Progenitor cell of endocrine pancreas (in vitro differentiated cells): ENCODE measurements at places on chromosomes 12 and 14.

DNA sequence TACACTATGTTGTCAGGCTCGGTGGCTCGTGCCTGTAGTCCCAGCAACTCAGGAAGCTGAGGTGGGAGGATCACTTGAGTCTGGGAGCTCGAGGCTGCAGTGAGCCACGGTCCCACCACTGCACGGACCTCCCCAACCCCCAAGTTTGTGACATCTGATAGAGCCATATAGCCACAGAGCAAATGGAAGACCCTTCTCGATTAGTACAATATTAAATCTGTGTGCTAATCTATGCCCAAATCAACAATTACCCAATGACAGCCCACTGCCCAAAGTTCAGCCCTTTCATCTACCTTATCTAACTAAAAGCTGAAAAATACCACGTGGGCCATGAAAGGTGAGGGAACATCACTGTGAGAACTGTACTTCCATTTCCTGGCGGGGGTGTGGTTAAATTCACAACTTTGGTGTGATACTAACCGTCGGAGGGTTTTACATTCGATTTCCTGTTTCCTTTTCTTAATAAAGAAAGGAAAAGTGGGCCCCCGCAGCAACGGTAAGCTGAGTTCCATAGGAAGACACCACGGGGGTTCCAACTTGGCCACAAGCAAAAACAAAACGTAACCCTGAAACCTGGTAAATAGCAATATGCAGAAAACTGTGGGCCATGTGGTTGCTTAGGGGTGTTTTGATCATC, 31.2 kb upstream of the FOS start:
- no peak for DNase-seq

DNA sequence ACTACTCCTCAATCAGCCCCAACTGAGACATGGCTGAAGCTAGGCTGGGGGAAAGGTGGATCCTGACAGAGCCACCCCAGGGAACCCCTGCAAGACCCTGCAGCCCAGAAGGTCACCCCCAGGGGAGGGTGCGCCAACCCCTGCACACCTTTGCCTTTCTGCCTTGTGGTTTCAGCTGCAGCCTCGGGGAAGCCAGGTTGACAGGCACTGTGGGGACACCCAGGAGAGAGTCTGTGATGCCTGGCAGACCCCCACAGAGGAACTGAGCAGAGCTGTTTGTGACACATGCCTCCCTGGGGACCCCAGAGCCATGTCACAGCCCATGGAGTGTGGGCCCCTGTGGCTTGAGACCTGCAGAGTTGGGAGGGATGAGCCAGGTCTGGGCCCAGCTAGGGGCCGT, 11.8 kb upstream of the HHIPL1 start:
- no peak for DNase-seq

DNA sequence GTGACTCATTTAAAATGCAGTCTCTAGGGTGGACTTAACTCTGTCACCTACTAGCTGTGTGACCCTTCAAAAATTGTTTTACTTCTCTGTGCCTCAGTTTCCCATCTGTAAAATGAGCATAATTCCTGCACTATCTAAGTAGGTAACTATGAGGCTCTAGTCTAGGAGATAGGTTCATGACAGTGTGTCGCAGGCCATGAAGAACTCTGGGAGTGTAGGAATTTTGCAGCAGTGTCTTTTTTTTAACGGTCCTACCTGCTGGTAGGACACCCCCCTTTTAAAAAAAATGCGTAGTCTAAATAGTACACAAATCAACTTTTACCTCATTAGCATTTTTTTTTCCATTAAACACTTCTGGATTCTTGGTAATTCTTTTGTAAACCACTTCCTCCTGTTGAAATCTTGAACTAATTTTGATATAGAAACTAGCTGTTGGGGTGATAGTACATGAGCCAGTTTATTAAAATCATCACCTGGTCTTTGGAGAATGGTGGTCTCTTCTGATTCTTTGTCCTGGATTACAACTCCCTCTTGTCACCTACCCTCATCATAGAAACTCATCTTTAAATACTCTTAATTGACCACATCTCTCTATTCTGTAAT, 86.0 kb upstream of the SLC38A2 start:
- no peak for DNase-seq

DNA sequence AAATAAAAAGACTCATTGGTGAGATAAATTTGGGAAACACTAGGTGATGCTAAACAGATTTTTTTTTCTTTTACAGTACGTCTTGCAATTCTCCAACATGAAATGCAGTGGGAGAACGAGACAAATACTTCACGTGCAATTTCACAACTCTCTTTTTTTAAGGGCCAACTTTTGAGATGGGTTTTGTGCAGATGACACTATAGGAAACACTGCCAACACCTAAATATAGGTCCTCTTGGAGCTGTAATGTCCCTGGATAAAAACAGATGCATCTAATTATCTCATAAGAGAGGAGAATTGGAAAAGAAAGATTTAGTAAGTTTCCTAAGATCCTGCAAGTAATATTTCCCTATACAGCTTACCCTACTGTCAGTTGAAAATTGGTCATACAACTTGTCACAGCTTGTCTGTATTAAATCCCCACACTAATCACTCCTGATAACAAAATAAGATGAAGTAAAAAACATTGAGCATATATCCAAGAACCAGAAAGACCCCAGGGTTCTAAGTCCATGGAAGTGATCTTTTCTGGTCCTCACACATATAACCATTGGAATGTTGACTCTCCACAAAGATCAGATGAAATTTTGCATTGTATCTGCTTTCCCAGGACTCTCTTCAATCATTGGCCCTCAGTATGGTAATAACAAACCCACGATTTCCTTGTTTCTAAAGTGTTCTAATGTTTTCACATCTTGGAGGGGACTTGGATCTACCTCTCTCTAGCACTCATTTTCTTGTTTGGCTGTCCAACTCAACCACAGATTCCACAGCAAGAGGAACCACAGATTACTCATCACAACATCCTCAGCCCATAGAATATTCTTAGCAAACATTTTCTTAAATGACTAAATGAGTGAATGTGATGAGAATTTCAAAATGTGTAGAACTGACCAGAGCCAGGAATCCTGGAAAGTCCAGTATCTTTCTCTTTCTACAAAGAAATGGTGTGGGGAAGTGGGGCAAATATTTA, 769.4 kb upstream of the USP15 start:
- DNase-seq = no peak

- DNase-seq = no peak
These were observed 15.5 kb upstream of the PRPF39 start for GRCh38 chr14:45068396-45068795.

DNA sequence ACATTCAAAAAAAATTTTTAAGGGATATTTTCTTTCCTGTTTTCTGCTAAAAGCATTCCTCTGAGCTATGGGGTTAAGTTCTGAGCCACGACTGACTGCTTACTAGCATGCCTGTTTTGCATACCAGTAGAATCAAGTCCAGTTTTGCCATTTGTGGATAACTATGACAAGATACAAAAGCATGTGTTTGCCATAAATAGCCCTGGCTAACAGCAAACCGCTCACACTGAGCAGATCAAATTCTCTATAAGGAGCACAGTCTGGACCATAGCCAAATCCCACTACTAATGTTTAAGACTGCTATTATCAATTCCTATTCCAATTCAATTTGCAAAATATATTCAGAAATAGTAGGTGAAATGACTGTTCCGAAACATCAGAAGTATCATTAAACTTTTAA, 3.2 kb downstream of the CFL2 start:
- DNase-seq = no peak
